HuH-7.5 (cell line): ENCODE measurements at places on chromosomes 6 and 20.
A peak's percentile ranks its signal among the peaks of the same experiment; 100 is the strongest.

DNA sequence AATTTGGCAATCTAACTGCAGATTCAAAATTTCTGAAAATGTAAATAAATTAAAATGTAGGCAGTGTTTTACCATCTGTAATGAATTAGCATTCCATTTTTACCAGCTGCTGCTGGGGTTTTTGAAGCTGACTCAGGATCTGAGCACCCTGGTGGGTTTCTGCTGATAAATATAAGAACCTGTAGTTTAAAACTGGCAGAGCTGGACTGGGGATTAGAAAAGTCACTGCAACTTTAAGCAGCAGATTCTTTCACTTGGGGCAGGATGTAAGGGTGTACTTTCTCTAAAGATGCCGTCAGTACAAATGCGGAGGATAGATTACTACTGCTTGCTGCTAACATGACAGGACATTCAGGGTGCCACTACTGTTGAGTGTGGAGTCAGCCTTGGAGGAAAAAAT lies 341.8 kb downstream of the CDKAL1 start:
- peak; percentile 5 for DNase-seq

DNA sequence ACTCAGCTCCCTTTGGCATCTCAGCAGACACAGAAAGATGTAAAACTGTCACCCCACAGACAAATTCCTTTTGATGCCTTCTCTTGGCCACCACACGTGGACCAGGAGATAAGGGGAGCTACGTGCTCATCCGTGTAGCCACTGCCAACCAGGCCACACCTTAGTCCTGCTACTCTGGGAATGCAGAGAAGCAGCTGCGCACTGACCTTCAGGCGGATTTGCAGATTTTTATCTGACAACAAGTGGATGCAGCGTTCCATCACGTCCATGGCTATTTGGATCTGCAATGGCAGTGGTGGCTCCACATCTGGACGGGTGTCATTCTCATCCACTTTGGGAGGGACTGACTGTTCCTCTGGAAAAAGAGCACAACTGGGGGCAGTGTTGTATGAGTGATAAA lies 30.8 kb downstream of the TTI1 start:
- DNase-seq, result no peak

DNA sequence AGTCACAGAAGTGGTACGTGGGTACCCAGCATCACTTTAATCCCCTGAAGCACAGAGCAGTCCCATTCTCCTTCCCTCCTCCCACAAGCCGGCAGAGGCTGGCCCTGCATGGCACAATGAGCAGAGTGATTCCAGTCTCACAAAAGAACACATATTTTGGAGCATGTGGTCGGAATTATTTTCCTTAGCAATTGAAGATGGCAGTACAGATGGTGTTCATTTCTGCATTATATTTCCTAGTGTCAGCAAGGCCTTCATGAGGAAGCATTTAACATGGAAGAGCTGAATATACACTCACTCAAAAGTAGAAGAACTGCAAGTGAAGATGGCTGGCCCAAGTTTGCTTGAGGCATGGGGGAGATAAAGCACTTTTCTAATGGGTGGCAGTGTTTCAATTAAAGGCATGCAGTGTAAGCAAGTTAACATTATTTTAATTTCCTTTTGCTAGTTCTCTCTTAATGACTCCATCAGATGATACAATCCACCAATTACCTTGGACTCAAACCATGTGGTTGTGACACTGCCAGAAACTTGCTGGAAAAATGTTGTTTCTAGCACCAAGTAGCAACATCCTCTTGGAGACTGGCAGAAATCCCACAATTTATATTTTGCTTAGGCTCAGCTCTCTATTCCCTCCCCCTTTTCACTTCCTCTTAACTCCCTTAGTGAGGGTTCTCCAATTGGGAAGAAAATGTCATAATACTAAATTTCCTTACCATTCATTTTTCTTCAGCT lies 74.4 kb downstream of the ARHGAP18 start:
- DNase-seq, result no peak

GRCh38 chr20:4775322-4776078 lies 53.8 kb downstream of the PRND start:
- DNase-seq, result no peak

DNA sequence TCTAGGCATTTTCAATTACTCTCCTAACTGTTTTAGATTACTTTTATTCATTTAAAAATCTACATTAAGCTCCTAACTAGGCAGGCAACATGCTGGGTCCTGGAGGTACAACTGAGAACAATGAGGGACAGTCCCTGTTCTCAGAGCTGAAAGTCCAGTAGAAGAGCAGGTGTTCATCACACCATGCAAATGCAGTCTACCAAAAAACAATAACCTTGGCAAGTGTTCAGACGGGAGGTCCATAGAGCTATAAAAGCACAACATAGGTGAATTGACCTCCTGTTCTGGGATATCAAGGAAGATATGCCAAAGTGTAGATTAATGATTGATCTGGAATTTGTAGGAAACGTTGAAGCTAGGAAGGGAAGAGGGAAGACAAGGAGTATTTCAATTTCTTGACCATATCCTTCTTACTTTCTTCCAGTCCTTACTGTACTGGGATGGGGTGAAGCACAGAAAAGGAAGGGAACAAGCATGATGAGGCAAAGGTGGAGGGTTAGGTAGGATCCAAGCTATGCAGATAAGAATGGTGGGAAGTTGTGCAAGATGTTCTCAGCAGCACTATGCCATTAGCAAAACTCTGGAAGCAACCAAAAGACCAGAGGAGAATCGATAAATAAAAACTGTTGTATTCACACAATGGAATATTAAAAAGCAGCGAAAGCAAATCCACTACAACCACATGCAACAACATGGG lies 485.7 kb upstream of the JARID2 start:
- no peak for DNase-seq

DNA sequence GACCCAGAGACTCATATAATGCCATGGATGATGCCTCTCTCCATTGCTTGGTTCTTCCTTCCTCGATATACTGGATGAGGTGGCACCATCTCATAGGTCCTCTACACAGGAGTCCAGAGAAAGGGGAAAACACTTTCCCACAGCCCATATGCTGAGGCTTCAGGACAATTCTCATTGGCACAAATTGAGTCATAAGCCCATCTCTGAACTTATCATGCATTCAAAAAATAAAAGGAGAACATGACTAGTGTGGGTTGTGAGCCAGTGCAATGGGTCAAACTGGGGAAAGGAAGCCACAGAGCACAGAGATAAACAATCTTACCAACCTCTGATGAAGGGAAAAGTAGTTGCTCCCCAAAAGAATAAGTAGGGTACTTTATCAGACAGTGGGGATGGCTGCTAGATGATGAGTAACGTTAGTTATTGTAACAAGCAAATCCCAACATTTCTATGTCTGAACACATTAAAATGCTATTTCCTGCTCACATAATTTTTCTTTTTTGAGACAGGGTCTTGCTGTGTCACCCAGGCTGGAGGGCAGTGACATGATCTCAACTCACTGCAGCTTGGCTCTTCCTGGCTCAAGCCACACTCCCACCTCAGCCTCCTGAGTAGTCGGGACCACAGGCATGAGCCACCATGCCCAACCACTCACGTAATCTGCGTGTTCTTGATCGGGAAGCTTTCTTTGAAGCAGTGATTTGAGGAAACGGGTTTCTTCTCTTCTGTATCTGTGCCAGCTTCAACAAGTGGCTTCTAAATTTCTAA lies 27.0 kb downstream of the SOD2 start:
- DNase-seq, result no peak

- peak; percentile 66 for DNase-seq
These were observed 69.0 kb downstream of the MOCS1 start for GRCh38 chr6:39865011-39865888.

DNA sequence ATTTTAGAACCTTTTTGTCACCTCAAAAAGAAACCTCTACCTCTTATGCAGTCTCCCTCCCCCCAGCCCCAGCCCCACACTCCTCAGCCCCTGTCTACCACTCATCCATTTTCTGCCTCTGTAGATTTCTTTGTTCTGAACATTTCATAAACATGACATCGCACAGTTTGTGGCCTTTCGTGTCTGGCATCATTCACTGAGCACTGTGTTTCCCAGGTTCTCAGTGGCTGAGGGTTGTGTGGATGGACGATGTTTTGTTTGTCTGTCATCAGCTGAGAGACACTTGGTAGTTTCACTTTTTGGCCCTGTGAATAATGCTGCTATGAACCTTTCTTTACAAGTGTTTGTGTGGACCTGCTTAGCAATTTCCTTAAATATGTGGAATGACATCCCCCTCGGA lies 64.5 kb downstream of the FAM120B start:
- DNase-seq, result no peak

DNA sequence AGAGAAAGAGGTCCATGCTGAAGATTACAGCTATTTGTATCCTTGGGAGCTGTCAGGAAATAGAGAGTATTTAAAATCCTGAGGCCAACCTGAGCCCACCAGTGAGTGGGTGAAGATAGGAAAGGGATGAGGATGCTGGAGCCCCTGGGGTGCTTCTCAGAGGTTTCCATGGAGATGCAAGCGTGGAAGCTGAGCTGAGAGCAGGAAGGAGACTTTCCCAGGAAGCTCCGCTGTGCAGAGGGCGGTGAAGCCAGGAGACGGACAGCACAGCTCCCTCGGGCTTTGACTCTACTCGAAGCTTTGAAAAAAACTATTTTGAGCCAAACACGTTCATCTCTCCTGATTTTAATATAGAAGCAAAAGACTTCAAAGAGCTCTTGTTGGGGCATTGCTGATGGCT lies 222.1 kb downstream of the SMOC2 start:
- DNase-seq, result no peak

DNA sequence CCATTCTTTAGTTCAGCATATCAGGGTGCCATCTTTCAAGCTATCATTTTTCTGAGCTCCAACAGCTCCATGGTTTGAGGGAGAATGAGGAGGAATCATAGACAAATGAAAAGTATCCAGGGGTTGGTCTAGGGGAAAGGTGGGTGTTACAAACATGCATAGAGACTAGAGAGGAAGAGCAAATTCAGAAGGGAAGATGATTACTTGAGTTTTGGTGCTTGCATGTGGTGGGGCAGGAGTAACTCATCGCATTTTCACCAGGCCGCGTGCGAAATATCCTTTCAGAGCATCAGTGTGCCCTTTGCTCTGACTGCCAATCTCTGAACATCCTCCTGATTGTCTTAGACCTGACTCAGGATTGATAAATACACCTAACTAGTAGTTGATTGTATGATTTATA lies 7.7 kb upstream of the BICRAL start:
- no peak for DNase-seq

DNA sequence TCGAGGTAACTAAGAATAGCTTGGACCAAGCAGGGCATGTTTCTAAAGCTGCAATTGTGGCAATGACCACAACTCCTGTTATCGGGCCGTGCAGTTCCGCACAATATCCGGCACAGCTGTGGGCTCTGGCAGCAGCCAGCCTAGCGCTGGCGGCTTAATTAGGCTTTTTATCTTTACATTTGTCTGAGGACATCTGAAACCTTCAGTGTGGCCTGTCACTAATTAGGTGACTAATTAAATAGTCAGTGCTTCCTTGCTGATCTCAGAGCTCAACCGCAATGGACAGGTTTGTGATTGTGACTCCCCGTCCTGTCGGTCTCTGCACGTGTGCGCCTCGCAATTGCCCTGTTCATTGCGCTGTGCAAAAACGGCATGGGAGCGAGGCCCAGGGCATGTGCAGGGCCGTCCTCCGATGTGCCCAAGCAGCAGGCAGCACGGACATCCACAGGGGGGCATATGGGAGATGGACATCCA lies 134.8 kb upstream of the INSM1 start:
- no peak for DNase-seq
